ENCODE measurements at places on chromosomes 7 and 10.

DNA sequence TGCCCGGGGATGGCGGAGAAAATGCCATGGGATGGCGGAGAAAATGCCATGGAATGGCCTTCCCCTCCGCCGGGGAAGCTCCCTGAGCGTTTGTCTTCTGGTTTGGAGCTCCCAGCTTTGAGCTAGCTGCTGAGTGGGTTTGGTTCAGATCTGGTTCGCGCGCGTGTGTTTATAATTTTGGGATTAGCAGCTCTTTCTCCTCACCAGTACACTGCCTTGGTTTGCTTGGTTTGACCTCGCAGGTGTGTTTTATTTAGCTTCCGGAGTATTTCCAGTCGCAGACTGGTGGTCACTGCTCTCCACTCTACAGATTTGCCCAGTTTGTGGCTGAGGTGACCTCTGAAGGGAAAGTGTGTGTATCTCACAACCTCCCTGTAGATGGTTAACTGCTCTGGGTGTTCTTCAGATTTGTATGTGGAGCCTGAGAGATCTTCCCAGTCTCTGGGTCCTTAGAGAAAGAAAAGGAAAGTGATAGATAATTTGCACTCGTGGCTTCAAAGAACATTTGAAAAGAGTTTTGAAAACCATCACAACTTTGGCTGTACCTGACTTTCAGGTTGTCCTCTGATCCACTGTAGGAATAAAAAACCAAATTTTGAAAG lies 597 bp downstream of the ZNF277 start:
- DNase-seq: peak; percentile 35

DNA sequence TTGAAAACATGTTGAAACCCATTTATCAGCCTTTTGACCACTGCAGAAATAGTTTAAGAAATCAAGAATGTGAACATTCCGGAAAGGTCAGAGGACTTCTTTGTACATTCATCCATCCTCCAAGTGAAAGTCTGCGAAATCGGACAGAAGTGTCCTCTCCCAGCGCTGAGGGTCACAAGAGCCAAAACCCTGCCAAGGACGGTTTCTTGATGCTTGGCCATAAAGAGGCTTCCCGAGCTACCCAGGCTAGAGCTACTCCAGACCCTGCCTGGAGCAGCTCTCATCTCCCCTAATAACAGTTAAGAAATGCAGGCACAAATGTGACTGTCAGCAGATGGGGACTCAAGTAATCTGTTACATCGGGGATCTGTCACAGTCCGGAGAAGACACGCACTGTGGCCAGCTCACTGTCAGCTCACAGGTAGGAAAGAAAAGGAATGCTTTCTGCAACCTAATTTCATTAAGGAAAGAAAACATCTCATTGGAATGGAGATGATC lies 4.5 kb upstream of the CYTH3 start:
- no peak for DNase-seq

DNA sequence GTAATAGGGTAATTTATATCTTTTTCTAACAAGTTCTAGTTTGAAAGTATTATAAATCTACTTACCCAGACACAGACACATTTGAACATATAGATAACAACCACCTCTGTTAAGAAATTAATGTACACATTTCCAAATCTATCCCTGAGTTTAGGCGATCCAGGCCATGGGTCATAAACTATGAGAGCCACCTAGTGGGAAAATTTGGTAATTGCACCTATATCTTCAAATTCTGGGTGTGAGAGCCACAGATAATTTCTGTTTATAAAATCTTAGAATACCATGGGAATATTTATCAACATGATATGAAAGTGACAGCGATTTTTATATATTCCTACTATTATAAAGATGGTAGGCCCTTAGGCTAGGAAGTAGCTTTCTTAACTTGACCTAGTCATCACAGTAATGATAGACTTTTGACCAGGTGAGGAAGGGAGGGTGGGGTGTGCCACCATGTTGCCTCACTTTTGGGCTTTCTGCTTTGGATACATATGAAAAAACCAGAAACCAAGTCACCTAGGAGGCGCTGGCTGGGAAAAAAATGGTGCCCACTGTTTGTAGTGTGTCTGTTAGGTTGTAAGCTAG lies 8.0 kb upstream of the EPHA1 start:
- DNase-seq: peak; percentile 80

- DNase-seq: no peak
Measured at GRCh38 chr10:90450797-90451196, 407.0 kb downstream of the HTR7 start.

DNA sequence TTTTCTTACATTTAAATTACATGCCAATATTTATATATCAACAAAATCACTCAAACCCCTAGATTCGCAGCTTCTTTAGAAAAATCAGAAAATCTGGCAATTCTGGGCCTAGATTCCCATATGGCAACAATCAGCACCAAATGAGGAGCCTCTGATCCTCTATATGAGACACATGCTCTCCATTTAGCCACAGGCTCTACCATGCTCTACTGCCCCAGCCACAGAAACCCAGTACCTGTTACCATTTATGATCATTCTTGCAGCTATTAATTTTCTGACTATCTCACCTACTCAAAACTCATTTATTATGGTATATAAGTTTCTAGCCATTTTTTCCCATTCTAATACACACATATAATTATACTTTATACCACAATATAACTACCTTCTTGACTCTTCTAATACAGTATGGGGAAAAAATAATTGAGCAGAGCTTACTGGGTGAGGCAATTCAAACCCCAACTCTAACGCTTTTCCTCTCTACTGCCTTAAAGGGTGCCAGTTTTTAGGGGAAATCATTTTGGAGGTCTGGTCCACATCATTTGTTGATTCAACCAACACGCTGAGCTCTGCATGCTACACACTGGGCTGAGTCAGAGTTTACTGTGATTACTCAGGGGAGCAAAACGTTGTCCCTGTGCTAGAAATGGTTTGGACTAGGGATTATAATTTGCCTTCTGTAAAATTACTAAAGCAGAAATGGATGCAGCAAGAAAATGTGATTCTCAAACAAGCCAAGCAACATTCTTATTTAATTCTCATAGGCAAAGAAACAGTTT lies 11.6 kb downstream of the PDLIM1 start:
- no peak for DNase-seq

DNA sequence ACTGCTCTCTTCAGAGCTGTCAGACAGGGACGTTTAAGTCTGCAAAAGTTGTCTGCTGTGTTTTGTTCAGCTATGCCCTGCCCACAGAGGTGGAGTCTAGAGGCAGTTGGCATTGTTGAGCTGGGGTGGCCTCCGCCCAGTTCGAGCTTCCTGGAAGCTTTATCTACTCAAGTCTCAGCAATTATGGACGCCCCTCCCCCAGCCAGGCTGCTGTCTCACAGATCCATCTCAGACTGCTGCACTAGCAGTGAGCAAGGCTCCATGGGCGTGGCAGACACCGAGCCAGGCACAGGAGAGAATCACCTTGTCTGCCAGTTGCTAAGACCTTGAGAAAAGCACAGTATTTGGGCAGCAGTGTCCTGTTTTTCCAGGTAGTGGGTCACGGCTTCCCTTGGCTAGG lies 98.1 kb downstream of the SDHAF3 start:
- no peak for DNase-seq

DNA sequence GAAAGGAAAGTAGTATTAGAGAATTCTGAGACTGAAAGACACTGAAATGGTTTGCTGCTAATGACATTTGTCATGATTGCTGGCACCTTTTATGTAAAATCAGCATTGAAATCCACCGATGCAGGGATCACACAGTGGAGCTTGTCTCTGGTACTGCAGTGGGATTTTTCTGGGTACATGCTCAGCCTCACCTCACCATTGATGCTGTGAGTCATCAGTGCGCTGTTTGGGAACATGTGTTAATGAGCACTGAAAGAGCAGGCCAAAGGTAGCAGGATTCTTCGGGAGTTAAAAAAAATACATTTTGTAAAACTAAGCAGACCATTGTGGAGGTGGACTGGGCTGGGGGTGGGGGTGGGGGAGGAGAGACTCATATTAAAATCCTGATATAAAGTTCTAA lies 174.9 kb downstream of the CREB5 start:
- DNase-seq: no peak

DNA sequence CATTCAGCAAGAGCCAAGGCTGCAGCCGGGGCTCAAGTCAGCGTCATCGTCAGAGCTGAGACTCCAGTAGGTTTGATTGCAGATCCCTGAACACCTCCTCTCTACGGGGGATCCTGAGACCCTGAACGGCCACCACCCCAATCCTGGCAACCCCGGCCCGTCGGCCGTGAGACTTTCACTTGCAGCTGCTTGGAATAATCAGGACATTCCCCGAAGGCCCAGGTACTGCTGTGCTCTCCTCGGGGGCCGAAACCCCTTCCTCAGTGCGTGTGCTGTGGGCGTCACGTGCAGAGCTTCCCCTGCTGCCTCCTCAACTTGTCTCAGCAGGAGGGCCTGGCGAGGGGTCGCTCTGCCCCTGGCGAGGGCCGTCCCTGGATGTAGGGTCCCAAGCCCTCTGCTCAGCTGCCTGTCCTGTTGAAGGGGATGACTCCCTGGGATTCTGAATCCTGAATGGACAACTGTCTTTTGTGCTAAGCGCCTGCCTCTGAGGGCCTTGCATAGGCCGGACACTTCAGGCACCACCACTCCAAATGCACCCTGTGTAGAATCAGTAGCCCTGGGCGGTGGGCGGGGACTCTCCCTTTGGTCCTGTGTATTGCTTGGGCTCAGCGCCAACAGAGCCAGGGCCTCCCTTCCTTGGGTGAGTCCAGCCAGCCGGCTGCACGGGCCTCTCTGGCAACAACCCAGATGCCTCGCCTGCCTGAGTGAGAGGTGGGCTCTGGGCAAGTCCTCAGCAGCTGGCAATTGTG lies 63.8 kb upstream of the EBF3 start:
- DNase-seq: no peak

GRCh38 chr10:31947144-31947926 lies 18.7 kb upstream of the ARHGAP12 start:
- DNase-seq: peak; percentile 34

DNA sequence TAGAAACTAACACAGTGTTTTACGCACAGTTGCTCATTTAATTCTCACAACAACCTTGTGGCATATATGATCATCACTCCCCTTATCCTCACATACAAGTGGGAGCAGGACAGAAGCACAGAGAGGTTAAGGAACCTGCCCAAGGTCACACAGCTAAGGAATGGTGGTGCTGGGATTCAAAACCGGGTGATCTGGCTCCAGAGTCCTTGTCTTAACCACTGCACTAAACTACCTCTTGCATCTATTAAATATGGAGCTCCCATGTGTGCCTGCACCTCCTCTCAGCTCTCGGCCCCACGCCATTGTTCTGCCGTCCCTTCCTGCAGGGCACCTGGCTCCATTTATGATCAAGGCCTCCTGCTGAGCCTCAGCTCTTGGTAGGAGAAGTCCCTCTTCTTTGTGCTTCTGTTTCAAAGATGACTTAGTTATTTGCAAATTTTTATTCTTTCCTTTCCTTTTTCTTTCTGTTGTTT lies 99.8 kb upstream of the PDGFA start:
- no peak for DNase-seq

DNA sequence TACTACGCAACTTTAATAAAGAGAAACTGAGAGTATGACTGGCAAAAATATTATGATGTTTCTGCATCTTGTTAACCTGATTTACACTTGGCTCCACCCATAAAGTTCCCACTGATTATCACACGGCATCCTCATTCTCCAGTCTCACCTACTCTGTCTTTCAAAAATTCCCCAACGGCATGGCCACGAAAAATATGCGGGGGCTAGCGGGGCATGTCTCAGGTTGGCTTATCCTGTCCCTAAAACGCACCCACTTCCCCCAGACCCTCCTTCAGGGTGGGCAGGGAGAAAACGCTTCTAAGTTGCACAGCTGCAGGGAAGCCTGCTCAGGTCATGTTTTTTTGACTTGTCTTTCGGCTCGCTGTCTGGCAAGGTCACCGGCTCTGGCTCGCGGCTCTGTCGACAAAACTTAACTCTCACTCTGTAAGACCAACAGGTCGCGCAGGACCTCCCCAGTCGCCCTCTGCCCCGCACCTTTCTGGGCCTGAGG lies 3.8 kb downstream of the CDK6 start:
- no peak for DNase-seq

- DNase-seq: no peak
Measured at GRCh38 chr7:116999311-116999710, 46.0 kb downstream of the ST7 start.

DNA sequence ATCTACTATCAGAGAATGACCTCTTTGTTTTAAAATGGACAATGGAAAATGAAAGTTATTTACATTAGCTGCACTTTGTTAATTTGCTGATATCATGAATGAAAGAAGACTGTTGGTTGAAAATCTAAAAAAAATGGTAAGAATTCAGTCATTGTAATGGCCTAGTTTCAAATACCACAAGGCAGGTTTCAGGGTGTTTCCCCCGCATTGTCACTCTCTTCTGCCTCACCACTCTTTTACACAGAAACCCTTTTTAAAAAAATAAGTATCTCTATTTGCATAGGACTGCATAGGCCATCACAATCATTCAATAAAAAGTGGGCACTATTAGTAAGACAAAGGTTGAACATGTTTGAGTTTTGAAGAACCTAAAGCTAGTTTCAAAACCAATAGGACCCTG lies 737.1 kb downstream of the INHBA start:
- no peak for DNase-seq
